Activated CD4-positive, alpha-beta T cell treated with anti-CD3 and anti-CD28 coated beads for 1 hour (primary cell): ENCODE measurements at places on chromosomes 12 and 14.
A peak's percentile ranks its signal among the peaks of the same experiment; 100 is the strongest.

DNA sequence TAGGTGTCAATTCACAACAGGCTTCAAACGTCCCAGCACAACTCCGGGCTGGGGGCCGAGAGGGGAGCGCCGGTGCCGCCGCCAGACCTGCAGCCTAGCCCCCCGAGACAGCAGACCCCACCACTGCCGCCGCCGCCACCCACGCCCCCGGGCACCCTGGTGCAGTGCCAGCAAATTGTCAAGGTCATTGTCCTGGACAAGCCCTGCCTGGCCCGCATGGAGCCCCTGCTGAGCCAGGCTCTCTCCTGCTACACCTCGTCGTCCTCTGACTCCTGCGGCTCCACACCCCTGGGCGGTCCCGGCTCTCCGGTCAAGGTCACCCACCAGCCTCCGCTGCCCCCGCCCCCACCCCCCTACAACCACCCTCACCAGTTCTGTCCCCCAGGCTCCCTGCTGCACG lies 39.4 kb downstream of the SLC6A12 start:
- no peak for DNase-seq

GRCh38 chr14:74302634-74303569 lies at the start of gene ABCD4:
ABCD4 (minus strand) TSS chr14:74302934; CDS start chr14:74302912, 22 bp downstream.
- DNase-seq, result peak; percentile 74

- no peak for DNase-seq
Measured at GRCh38 chr14:20802341-20803084, at the start of gene RNASE1. RNASE1 (minus strand) TSS chr14:20802844; CDS start chr14:20802068, 776 bp downstream.

DNA sequence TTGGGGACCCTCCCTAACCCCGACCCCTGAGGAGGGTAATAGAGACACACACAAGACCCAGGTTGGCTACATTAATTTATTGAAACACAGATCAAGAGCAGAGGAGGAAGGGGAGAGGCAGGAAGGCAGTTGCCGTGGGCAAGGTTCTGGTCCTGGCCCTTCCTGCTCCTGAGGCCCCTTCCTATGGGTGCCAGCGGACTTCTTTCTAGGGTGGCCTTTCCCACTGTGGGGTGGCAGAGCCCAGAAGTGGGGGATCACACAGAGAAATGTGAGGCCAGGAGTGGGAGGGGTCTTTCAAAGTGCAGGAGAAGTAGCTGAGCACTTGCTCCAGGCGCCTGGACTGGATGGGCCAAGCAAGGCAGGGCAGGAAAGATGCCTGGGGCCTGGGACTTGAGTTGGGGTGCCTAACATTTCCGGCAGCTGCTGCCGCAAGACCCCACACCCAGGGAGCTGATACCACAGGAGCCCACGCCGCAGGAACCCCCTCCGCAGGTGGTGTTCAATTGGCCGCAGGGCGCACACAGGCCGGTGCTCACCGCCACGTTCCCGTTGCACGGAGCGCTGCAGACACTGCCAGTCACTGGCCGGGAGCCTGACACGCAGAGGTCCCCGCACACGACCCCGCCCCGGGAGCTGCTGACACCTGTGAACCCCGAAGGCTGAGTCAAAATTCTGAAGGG lies 5.3 kb downstream of the KRT81 start:
- no peak for DNase-seq

DNA sequence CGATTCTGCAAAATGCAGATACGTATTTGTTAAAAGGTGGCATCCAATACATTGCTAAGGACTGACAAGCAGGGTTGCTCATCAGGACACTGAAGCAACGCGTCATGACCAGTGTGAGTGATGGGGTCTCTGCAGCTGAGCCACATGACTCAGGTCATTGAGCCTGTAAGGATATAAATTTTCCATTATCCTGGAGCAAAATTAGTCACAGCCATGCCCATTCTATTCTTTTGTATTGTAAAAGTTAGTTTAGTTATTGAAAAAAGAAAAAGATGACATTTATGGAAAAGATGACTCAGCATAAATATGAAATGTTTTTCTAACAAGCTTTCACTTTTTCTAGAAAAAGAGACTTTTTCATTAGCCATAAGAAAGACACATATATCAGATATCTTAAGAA lies 268.0 kb upstream of the TMEM132C start:
- no peak for DNase-seq

DNA sequence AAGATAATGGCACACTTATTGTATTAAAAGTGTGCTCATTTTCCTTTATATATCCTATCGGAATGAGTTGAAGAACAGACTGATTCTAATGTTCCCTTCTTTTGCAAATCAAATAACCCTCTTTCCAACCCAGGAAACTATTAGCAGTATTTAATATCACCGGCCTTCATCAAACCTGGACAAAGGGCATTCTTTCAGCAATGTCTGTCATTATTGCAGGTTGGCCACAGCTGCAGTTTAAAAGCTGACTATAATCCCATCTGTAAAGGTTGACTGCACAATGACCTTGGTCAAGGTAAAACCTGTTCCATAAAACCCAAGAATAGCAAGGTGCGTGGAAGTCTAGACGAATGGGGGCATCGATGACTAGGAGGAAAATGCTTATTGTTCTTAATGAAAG lies 472.3 kb upstream of the SOX5 start:
- no peak for DNase-seq

DNA sequence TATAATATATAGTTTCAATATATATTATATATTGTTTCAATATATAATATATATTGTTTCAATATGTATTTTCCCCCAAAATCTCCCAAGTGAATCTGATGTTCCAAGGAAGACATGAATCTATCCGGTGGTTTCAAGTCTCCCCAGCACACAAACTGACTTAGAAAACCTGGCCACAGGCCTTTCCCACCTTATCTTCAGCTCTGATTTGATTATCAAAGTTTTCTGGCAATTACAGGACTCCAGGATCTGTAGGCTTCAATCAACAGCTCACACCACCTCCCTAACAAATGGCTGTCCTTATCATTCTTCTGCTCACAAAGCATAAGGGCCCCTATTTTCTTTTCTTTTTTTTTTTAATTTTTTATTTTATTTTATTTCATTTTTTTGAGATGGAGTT lies 22.7 kb upstream of the SPTSSA start:
- no peak for DNase-seq

GRCh38 chr12:6685814-6686213 lies 3.4 kb downstream of the ZNF384 start:
- DNase-seq, result no peak

- DNase-seq, result no peak
Measured at GRCh38 chr12:115208098-115208497, 524.1 kb upstream of the TBX3 start.

- no peak for DNase-seq
Measured at GRCh38 chr14:38931969-38932652, 170.9 kb downstream of the SEC23A start.

DNA sequence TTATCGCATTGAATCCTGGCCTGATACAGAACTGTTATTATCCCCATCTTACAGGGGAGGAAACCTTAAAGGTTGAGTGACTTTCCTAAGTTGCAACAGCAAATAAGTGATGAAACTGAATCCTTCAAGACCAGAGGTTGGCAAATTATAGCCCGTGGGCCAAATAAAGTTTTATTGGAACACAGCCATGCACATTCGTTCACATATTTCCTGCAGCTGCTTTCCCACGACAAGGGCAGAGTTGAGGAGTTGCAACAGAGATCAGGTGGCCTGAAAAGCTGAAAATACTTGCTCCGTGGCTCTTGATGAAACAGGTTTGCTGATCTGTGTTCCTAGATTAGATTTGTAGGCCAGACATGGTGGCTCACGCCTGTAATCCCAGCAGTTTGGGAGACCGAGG lies 126.7 kb downstream of the PHETA1 start:
- no peak for DNase-seq

GRCh38 chr14:102778338-102779083 lies 1.3 kb downstream of the TRAF3 start:
- no peak for DNase-seq

- no peak for DNase-seq
Measured at GRCh38 chr14:68675233-68675577, 117.7 kb downstream of the ZFP36L1 start.

DNA sequence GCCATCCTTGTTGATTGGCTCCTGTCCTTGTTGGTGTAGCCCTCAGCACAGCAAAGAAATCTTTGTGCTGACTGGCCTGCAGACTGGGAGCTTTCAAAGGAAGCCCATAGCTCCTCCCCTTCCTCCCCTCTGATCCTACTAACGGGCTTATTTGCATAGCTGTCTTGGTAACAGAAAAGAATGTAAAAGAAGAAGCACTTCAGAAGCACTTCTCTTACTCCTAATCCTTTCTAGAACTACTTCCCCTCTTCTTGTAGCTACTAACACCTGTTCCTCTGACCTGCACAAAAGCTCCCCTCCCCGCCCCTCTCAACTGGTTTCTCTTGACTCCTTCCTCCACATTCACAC lies 14.3 kb upstream of the RIC8B start:
- DNase-seq, result no peak
